ENCODE measurements at places on chromosomes 1 and 21. TPM values are rescaled to one million over a fixed set of nuclear protein-coding genes. Genes with fewer than 3 reads are reported as not detected.

RABGAP1L gene
- total RNA-seq: 22.6 TPM

SOX13 gene
- not detected for total RNA-seq

GRCh38 chr1:22414244-22414751 is 37.4 kb upstream of the ZBTB40 start:
- DNase-seq: no peak

RGS4 gene
- total RNA-seq: not detected

DNA sequence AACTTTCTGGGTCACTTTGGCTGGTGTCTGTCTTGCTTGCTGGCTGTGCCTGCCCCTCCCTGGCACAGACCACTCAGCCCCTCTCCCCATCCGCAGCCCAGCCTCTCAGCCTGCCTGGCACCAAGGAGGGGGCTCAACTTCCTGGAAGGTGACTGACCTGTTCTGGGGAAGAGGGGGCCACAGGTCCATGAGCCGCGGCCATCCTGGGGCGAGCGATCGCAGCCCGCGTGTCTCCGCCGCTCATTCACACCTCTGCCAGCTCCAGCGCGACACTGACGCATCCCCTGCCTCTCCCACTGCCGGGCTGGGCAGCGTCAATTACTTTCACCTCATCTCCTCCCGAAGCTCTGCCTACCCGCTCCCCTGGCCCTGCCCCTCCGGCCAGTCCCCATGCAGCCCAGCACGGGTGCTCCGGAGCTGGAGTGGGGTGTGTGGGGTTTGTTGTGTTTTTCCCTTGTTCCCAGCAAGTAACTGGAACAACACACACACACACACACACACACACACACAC is 14.3 kb downstream of the SLC6A9 start:
- no peak for DNase-seq

- no peak for DNase-seq
These were observed 60.3 kb downstream of the XCL2 start for GRCh38 chr1:168483539-168483938.

FAM151A gene
- total RNA-seq: not detected

GRCh38 chr1:94729267-94729666 is 90.9 kb upstream of the SLC44A3 start:
- DNase-seq: no peak

C1orf53 gene
- 0.54 TPM for total RNA-seq

GNAT2 gene
- total RNA-seq: 0.91 TPM

- DNase-seq: no peak
These were observed 720.4 kb upstream of the ADGRL4 start for GRCh38 chr1:79726911-79727310.

- no peak for DNase-seq
These were observed 155.9 kb upstream of the HMCN1 start for GRCh38 chr1:185578293-185578692.

- no peak for DNase-seq
These were observed 524 bp downstream of the LRRC38 start for GRCh38 chr1:13513063-13513894.

Data from activated naive CD8-positive, alpha-beta T cell treated with anti-CD3 and anti-CD28 coated beads for 36 hours (primary cell).